ENCODE measurements at places on chromosomes 2 and 18.

DNA sequence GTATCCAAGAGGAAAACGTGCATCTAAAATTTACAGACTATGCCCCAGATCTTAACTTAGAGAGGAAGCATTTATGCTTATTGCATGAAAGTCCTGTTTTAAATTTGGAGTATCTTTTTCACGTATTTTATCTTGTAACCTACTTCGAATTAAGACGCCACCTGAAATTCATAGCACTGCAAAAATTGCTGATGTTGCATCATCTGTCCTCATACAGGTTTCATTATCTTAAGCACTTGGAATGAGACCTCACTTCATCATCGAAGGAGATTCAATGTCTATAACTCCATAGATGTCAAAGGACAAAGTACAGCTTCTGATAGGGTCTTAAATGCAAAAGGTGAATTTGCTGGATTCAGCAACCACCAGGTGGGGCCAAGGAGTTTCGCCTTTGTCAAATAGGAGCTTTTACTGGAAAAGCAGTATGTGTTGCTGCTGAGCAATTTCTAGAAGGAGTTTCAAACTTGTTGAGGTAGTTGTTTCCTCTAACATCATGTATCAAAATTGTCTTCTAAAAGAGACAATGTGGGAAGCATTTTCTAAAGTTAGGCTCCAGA is 106.4 kb upstream of the CCDC85A start:
- peak; percentile 56 for DNase-seq

DNA sequence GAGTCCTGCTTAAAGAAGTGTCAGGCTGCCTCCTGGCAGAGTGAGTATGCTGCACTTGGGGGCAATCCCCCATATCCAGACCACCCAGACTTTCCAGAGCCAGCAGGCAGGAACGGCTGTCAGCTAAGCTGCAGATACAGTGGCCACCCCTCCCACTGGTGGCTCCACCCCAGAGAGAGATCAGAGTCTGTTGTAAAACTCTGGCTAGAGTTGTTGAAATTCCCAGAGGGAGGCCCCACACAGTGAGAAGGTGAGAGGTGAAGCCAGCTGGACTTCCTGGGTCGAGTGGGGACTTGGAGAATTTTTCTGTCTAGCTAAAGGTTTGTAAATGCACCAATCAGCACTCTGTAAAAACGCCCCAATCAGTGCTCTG is 533.8 kb upstream of the ACVR2A start:
- DNase-seq = no peak

DNA sequence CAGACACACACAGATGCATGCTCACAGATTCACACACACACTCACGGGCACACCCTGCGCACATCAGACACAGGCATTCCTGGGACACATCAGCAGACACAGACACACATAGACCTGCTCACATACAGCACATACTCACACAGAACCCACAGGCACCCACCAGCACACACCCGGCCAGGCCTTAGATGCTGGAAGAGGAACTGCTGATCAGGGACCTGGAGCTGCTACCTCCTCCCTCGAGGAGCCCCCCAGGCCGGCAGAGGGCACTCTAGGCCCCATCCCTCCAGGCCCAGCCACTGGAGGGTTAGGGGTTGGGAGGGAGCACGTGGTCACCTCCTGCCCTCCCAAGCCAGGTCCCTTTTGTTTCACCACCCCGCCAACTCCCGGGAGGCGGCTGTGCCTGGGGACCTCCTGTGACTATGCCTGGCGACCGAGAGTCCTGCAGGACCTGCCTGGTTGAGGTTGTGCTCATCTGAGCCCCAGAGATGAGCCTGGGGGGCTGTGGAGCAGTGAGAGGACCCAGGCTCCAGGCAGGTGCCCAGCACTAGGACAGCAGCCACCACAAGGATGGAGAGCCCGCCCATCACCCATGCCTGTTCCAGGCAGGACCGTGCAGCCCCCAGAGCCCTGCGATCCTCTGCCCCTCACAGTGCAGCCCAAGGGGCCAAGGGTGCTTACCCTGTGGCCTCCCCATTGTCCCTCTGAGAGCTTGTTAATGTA is 21.0 kb upstream of the PTMA start:
- DNase-seq = peak; percentile 90

DNA sequence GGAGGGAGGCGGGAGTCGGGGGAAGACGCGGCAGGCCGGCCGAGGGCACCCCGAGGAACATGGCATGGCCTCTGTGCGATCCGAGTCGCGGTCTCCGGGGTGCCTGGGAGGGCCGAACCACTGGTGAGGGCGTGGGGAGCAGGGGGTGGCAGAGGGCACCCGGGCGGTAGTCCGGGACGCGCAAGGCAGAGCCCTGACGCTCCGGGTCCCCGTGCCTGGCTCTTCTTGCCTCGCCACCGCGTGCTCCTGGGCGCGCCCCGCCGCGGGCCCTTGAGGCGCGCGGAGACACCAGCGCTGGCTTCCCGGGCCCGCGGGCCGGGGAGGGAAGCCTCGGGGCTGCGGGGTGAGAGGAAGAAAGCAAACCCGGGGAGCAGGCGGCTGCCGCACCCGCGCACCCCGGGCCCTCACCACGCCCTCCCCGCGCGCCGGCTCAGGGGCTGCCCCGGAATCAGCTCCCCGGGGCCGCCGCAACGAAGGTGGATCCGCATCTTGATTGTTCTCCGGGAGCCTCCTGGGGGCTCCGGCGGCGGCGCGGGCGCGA is 4.3 kb downstream of the SOX11 start:
- DNase-seq = peak; percentile 74

DNA sequence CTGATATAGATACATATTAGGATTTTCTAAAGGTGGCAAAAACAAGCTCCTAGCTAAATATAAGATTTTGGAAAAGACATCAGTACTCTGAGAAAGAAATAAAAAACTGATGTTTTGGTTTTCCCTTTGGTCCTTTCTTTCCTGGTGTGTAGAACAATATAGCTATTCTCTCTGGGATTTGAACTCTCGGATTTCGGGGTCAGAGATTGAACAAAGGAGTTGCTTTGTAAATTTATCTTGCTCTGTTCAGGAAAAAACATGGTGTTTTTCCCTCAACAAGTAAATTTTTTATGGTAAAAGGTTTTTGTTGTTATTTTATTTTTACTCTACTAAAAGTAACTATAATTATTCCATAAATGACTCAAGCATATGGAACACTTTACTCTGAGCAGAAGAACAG is 889.3 kb downstream of the ERBB4 start:
- DNase-seq = no peak

DNA sequence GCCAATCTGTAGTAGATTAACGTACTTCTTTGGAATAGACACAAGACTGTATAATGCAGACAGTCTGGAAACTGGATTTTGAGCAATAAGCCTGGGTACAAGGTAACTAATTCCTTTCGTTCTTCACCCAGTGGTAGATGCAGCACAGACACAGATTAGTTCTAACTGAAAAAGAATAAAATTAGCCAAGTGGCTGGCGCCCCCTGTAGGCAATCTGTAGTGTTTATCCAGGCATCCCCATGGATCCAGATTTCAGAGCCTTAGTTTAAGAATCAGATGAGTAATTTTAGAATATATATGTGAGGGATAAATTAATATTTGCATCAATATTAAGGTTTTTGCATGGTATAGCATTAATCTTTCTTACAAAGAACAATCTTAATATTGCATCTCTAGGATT is 563.9 kb downstream of the DCC start:
- DNase-seq = peak; percentile 63

DNA sequence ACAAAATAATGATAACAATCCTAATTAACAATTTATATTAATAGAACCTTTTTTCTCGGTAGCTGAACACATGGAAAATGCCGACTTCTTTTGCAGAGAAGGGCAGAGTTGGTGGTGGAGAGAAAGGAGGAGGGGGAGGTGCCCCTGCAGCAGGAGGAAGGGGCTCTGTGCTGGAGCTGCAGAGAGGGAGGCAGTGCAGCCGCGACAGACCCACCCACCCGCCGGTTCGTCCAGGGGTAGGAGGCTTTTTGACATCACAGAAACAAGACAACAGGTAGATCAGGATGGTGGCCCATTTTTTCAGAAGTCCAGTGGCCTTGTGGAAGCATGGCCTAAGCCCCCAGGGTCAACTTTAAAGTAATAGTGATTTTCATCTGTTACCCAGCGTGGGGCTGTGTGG is 321.1 kb upstream of the SALL3 start:
- DNase-seq = no peak

GRCh38 chr2:71070294-71071093 is 2.0 kb downstream of the NAGK start:
- DNase-seq = no peak

DNA sequence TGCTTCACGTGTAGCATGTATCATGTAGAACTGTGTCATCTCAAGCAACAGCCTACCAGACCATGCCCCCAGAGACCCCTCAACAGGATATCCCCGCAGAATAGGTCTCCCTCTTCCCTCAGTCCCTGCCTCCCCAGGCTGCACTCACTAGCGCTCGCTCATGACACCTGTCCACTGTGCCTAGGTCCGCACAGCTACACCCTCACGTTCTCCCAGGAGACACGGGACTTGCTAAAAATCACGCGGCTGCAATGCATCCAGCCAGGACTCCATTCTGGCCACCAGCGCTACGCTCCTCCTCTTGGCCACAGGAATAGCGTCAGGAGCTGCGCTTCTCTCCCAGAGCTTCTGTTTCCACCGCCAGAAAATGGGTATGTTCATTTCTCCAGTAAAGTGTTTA is 2.5 kb downstream of the PXDN start:
- no peak for DNase-seq

GRCh38 chr2:177599139-177599688 is 206.6 kb downstream of the AGPS start:
- DNase-seq = no peak

GRCh38 chr18:58805467-58806187 is 59.0 kb upstream of the ZNF532 start:
- DNase-seq = peak; percentile 100

- DNase-seq = no peak
Measured at GRCh38 chr2:19361325-19361990, 3.0 kb upstream of the OSR1 start.

DNA sequence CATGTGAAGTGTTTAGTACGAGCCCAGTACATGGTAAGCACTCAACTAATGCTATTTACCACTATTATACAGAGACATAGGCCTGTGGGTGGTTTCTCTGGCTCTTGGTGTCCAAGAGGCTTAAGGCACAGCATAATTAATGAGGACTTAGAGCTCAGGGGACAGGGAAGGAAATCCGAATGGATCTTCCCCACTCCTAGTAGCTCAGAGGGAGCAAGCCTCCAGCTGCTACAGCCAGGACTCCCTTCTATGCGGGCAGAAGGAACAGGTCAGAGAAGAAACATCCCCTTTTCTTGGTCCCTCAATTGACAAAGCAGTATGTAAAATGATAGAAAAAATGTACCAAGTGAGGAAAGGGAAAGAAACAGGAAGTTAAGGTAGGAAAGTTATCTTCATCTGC is 261.3 kb upstream of the STON1 start:
- no peak for DNase-seq

DNA sequence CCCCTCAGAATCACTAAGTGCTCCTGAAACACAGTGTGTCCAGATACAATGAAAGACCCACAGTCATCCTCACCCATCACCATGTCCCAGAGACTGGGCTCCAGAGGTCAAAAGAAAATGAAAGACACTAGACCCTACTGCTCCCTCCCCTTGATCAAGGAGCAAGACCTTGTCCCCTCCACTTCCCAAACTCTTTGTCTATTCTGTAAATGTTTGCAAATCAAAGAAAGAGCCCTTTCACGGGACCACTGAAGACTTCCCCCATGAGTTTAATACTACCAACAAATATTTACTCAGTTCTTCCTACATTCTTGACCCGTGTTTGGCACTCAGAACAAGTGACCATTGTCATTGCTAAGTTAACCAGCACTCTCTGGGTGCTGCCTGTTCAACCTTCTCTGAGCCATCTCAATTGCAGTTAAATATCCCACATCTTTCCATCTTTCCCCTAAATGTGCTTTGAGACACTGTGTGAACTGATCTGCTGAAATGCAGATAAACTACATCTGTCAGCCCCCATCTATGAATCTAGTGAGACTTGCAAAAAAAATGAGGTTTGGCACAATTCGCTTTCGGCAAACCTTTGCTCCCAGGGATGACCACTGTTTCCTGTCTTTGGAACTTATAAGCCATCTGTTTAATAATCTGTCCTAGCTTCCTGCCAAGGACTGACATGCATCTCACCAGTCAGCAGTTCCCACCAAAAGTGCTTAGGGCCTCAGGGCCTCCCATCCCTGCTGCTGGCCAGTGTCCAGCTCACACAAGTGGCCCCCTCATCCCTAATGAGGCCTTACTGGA is 170.3 kb downstream of the GFPT1 start:
- DNase-seq = no peak

GRCh38 chr18:26225022-26225693 is 1.1 kb upstream of the TAF4B start:
- DNase-seq = no peak

- DNase-seq = peak; percentile 26
Measured at GRCh38 chr18:2513616-2514015, 57.7 kb downstream of the METTL4 start.

GRCh38 chr2:38572167-38572566 is 30.6 kb downstream of the HNRNPLL start:
- DNase-seq = no peak

- no peak for DNase-seq
Measured at GRCh38 chr2:157866202-157866601, 9.9 kb downstream of the ACVR1 start.

- DNase-seq = no peak
Measured at GRCh38 chr2:71843391-71843850, 304.2 kb downstream of the CYP26B1 start.

DNA sequence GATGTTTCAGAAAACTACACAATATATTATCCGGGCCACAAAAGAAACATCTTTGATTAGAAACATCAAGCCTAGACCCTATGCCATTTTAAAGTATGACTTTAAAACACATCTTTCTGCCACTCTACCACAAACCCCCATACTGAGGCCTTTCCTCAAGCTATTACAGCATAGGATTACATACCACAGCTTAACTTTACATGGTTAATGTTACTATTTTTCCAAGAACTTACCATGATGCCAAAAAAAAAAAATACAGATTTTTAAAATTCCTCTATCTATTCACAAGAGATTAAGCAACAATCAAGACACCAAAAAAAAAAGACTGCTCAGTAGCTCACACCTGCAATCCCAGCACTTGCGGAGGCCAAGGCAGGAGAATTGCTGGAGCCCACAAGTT is 9.0 kb downstream of the NCKAP1 start:
- DNase-seq = no peak

GRCh38 chr2:119715409-119716283 is 36.6 kb downstream of the TMEM177 start:
- no peak for DNase-seq

GRCh38 chr18:60010513-60010912 is 110.7 kb downstream of the PMAIP1 start:
- DNase-seq = no peak

- DNase-seq = no peak
Measured at GRCh38 chr2:191853843-191854242, 7.0 kb upstream of the CAVIN2 start.

GRCh38 chr2:38185012-38185491 is 109.1 kb upstream of the CYP1B1 start:
- no peak for DNase-seq

DNA sequence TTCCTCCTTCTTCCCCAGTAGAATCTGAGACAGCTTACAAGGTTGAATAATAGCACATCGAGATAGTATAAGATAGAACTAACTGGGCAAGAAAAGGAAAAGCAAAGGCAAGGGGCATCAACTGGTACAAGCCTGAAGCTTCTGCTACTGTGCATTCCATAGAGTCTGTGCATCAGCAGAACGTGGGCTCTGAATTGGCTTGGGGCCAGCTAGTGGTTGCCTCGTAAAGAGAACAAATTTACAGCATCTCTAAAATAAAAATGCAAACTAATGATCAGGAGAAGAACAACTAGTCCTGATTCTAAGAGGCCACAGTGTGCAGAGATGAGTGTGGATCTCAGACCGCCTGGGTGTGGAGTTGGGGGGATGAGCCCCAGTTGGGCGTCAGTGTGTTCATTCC is 36.6 kb downstream of the UPP2 start:
- no peak for DNase-seq

GRCh38 chr2:190202604-190203003 is 117.0 kb downstream of the HIBCH start:
- DNase-seq = no peak
